ENCODE measurements at places on chromosomes 1 and 21.

DNA sequence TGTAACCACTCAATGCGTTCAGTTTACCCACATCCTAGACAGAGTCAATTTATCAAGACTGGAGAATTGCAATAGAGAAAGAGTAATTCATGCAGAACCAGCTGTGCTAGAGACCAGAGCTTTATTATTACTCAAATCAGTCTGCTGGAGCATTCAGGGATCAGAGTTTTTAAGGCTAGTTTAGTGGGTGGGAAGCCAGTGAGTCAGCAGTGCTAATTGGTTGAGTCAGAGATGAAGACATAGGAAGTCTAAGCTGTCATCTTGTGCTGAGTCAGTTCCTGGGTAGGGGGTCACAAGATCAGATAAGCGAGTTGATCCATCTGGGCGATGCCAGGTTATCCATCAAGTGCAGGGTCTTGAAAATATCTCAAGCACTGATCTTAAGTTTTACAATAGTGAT is 499.6 kb downstream of the MRPL39 start:
- peak; percentile 93 for DNase-seq

- peak; percentile 90 for DNase-seq
These were observed 16.5 kb upstream of the PKP1 start for GRCh38 chr1:201266774-201267173.

DNA sequence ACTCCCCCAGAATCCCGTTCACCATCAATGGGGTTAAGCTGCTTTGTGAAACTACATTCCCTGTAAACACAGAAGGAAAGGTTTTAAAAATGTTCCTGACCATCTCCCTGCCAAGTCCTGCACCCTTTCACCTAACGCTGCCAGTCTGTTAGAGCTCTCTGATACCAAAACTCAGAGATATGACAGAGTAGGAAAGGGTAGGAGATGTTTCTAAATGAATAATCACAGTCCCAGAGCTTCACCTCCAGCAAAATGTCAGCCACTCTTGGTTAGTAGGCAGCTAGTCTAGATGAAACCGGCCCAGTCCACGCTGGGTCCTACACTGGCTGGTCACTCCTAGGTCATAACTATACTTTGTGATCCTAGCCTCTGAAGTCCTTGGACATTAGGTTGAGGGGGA is 26.7 kb downstream of the SLAMF6 start:
- no peak for DNase-seq

GRCh38 chr1:62688687-62689085 is 500 bp upstream of the DOCK7 start:
- no peak for DNase-seq

- no peak for DNase-seq
These were observed 40.3 kb downstream of the CFHR5 start for GRCh38 chr1:197017558-197018146.

- DNase-seq = no peak
These were observed 285.9 kb upstream of the C1orf87 start for GRCh38 chr1:60359431-60359830.

GRCh38 chr1:41773144-41773591 is 145.6 kb downstream of the HIVEP3 start:
- DNase-seq = no peak

- no peak for DNase-seq
These were observed 64.5 kb downstream of the PLPPR5 start for GRCh38 chr1:98940069-98940721.

DNA sequence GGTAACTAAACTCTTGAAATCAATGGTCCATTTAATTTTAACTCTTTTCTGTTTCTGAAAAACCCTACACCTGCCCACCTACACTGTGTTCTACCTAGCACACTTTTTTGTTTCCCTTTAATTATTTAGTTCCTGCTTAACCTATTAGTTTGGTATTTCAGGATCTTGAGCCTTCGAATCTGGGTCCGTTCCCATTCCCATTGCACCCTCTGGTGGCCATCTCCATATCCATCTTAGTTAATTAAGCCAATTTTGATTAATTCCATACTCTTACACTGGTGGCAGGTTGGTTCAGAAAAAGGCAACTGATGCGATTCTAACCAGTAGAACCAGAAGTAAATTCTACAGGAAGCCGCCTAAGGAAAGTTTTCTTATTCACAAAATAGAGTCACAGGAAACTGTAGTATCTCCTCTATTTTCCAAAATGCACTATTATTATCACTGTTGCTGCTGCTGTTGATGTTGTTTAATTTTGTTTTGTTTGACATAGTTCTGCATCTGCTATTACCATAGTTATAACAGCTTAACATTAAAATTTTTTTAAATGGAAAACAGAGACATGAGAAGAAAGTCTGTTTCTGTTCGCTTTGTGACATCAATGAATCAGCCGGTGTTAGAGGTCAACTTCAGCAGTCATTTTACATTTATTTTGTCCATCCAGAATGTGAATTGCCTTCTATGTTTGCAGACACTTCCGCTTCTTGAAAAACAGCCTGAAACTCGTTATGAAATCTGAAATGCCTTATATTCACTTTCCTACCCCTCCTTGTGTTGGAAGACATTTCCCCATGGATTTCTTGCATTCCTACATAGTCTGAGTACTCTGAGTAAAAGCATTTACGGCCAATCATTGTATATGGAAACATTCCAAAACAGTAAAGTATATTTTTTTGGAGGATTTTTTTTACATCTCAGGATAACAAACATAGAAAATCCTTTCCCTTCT is 115.5 kb upstream of the NCAM2 start:
- peak; percentile 41 for DNase-seq

DNA sequence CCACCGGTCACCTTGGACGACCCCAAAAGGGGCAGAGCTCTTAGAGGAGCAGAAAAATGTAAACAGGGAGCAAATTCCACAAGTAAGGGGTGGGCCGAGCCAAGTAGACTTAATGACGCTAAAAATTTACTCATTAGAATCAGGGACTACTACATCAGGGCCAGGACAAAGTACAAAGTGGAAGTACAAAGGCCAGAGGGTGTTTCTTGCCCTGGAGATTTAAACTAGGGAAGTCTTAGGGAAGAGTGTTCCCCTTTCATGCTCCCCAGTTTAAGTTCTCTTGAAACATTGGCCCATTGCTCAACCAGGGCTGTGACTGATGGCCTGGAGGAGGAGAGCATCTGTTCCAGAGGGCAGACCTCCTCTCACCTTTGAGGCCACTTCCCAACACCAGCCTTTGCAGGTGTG is 48.6 kb downstream of the BACH1 start:
- no peak for DNase-seq

- DNase-seq = no peak
These were observed 153.4 kb downstream of the KCNT2 start for GRCh38 chr1:196454792-196455191.

DNA sequence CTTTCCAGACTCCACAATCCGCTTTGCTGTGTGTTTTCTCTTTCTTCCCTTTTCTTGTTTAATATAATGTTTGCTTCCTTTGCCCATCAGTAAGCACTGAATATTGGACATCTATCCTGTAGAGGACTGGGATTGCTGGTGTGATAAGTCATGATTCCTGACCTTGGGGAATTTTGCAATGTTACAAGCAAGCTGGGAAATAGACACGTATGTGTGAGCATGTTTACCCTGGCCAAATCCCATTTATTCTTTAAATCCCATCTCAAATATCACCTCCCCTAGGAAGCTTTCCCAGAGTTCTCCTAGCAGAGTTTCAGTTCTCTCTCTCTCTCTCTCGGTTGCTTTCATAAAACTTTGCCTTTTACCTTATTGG is 155.3 kb downstream of the ROR1 start:
- no peak for DNase-seq

- peak; percentile 31 for DNase-seq
These were observed 15.1 kb downstream of the RNF223 start for GRCh38 chr1:1058921-1059493.

GRCh38 chr21:44838039-44838895 is 20.4 kb upstream of the SUMO3 start:
- no peak for DNase-seq

- DNase-seq = no peak
These were observed 3.6 kb downstream of the GPR52 start for GRCh38 chr1:174451408-174451807.

- DNase-seq = no peak
These were observed 123.1 kb downstream of the APP start for GRCh38 chr21:26047279-26047967.

- no peak for DNase-seq
These were observed 96.3 kb upstream of the TMPRSS15 start for GRCh38 chr21:18499761-18500376.

DNA sequence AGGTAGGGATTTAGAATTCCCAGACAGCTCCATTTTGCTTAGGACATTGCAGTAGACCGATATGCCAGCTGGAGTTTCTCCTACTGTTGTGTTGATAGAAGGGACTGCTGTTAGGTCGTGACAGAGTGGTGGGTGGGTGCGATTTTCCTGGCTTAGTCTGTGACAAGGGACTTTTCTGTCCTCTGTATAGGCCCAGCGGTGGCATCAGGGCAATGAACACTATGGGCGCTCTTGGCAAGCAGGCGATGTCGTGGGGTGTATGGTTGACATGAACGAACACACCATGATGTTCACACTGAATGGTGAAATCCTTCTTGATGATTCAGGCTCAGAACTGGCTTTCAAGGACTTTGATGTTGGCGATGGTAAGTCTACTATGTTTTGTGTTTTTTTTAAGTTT is 321.8 kb downstream of the ZP4 start:
- peak; percentile 28 for DNase-seq

GRCh38 chr1:29554208-29554778 is 318.0 kb downstream of the PTPRU start:
- DNase-seq = no peak

- DNase-seq = peak; percentile 77
These were observed 23.7 kb downstream of the CAMK1G start for GRCh38 chr1:209607102-209607794.

DNA sequence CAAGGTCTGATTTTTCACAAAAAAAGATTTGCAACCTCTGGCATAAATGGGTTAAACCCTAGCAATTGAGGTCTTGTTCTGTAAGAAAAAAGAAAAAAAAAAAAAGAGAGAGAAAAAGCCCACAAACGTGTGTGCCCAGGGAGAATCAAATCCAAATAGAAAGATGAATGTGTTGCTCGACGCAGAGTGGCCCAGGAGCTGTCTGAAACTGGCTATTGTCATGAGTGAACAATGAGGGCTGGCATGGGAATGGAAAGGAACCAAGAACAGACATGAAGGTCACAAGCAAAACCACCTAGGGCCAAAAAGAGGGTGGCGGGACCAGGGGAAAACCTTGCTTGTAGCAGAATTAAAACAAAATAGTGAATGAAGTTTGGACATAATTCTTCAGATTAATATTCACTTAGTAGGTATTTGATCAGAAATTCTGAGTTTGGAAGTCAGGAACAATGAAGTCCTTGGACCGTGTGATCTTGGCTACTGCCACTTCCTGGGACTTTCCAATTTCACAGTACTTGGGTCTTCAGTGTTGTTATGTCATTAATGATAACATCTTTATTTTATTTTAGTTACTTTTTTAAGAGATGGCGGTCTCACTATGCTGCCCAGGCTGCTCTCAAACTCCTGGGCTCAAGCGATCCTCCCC is 3.1 kb downstream of the ENO1 start:
- DNase-seq = peak; percentile 54

- no peak for DNase-seq
These were observed 55.2 kb upstream of the PTGS2 start for GRCh38 chr1:186735463-186735862.

- peak; percentile 26 for DNase-seq
These were observed 7.3 kb upstream of the TMEM51 start for GRCh38 chr1:15146142-15146680.

GRCh38 chr1:200899954-200900867 is 5.5 kb downstream of the INAVA start:
- no peak for DNase-seq

DNA sequence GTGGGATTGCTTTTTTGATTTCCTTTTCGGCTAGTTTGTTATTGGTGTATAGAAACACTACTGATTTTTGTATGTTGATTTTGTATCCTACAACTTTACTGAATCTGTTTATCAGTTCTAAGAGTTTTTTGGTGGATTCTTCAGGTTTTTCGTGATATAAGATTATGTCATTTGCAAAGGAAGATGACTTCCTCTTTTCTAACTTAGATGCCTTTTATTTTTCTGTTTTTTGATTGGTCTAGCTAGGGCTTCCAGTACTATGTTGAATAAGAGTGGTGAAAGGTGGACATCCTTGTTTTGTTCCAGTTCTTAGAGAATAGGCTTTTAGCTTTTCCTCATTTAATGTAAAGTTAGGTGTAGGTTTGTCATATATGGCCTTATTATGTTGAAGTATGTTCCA is 13.1 kb upstream of the NHLH2 start:
- DNase-seq = no peak

GRCh38 chr1:90074970-90075391 is 80.1 kb downstream of the ZNF326 start:
- no peak for DNase-seq

GRCh38 chr1:246695136-246695535 is 29.1 kb upstream of the SCCPDH start:
- no peak for DNase-seq
